ENCODE measurements at places on chromosomes 2 and 18.

DNA sequence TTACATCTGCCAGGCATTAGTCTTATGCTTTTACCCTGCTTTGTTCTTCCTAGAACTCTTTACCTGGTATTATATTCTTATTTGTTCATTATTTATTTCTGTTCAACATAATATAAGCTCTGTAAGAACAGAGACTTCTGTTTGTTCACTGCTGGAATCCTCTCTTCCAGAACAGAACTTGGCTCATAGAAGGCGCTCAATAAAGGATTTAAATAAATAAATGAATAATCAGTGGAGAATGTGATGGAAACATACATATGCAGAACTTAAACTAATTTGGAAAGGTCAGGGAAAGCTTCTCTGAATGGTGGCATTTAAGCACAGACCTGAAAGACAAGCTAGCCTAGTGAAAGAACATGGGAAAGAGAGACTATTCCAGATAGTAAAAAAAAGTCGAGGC lies 24.3 kb downstream of the NCKAP1 start:
- no peak for DNase-seq

GRCh38 chr2:127342101-127342500 lies 45.7 kb downstream of the MAP3K2 start:
- no peak for DNase-seq

- DNase-seq, result no peak
These were observed 182.3 kb downstream of the ZNF521 start for GRCh38 chr18:25169701-25170100.

DNA sequence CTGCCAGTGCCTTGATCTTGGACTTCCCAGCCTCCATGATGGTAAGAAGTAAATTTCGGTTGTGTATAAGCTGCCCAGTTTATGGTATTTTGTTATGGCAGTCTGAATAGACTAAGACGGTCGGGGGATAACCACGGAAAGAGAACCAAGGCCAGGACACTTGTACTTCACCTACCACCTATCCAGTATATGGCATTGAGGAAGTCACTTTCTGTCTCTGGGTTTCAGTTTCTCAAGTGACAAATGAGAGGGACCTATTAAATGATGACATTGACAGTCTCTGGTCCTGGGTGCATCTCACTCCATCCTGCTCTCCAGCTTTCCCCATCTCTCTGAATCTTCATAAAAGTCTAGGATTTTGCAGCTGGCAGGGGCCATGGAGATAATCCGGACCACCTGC lies 183.8 kb upstream of the MSH6 start:
- no peak for DNase-seq

DNA sequence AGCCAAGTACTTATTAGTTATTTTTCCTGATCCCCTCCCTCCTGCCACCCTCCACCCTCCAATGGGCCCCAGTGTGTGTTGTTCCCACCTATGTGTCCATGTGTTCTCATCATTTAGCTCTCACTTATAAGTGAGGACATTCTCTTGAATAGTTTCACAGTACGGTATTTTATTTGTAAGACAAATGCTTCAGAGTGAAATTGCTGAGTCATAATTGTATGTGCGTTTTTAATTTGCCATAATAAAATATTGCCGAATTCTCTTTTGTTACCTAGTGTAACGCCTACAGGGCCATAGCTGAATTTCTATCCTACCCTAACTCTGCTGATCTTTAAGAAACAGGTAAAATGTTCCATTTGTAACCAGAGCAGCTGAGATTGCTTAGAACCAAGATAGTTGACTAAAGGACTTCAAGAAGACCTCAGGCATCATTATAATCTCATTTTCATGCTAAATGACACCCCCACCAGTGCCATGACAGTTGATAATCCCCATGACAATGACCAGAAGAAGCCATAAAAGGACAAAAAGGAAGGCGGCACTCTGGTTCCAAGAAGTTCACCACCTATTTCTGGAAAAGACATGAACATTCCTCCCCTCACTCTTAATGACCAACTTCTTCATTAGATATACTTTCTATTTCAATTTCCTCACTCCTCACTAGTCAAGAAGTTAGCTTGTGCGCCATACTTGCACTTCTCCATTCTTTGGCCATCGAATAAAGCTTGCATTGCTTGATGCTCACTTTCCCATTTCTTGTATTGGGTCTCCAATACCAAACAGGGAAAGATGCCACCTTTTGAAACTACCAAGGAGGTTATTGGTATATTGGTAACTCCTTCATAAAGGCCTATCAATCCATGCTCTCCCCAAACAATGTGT lies 18.4 kb downstream of the SCN9A start:
- no peak for DNase-seq

- no peak for DNase-seq
These were observed 18.9 kb upstream of the FAM98A start for GRCh38 chr2:33617989-33618388.

DNA sequence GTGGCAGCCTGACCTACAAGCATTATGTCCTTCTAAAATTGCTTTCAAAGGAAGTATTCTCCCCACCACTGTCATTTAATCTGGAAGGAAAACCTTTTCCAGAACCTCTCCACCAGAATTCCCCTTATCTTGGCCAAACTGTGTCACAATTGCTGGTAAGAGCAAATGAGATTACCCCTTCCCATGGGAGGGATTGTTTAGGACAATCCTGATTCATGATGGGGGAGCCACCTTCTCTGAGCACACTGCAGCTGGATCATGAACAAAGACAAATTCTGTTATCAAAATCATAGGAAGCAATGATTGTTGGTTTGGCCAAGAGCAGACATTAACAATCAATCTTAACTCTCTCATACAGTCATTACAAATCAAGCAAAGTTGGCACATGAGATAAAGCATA lies 18.1 kb upstream of the ATOH8 start:
- DNase-seq, result no peak

DNA sequence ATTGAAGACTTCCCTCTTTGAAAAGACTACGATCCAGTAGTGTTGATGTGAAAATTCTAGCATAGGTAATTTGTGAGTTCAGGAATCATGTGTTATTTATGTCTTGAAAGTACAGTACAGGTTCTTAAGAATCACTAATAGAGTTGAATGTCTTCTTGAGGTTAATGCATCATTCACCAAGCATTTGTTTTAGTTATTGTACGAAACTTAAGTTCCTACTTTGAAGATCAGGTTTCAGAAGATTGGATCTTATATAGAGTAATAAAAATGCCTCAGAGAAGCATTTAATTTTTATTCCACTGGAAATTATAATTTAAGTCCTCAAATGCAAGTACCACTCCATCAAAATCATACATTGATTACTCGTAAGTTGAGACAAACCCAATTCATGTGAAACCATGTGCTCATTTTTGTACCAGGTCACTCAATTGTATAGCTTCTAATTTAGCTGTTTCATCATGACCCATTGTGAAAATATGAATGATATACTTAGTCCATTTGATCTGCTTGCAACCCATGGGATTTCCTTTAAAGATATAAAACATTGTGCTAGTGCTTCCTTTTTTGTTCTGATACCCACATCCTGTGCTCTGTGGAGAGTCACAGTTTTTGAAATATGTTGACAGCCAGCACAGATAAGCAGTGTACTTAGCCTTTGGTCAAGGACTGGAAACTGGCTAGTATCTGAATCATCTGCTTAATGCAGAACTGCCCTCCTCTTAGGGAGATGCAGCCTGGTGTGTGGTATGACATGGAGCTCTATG lies 22.5 kb upstream of the RAB27B start:
- no peak for DNase-seq

Measured in muscle of arm (tissue), 14 donors.